Kidney tubule cell (primary cell): ENCODE measurements at places on chromosomes 3 and 15.

DNA sequence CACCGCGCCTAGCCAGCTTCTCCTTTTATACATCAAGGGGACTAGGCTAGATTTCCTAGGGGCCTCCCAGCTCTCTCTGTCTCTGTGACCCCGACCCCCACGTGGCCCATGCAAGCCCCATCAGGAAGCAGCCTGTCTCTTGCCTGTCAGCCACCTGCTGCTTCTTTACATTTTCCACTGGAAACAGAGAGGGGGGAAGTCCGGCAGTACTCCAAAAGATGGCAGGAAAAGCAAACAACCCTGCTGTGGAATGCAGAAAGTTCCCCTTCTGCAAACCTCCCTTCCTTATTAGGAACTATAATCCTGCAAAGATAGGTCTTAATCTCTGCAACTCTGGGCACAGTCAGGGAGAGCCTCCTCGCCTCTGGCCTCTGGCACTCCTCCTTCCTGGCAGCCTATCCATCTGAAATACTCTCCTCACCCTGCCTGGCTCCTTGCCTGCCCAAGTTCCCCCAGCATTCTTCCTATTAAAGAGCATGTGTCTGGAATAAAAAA lies 47.4 kb upstream of the HACD2 start:
- no peak for DNase-seq

DNA sequence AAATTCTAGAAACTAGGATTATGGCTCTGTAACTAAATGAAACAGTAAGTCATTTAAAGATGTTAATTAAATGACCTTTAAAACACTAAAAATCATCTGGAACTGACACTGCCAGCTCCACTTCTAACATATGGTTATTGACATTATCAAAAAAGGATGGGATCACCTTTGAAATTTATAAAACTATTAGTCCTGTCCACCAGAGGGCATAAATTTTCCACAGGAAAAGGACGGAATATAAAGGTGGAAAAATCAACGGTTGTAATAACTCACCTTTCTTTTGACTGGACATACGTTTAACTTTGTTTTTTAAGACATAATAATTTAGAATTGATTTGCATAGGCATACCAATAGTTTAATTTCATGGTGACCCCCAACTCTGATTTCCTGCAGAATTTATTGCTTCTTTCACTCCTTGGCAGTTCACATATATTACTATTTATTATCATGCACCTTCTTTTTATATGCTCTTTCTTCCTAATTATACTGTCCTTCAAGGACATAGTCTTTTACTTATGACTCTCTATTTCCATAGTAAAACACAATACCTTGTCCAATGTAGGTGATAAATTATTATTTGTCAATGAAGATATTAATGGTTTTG lies 345.7 kb downstream of the CADM2 start:
- DNase-seq = peak; percentile 11

DNA sequence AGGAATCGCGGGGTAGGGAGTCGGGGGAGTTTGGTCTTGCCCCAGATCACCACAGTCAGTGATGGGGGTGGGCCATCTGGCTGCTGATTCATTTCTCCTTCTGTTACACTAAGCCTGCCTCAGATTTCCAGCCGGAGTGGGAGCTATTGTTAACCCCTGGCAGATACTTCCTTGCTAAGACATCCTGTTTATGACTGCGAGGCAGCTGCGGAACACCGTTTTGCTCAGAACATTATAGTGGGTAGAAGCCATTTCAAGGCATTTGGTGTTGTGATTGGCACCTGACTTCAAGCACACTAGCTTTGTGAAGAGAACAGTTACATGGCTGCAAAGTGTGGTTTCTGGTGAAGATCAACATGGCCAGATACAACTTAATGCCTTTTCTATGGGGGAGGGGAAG lies 73.8 kb downstream of the FLNB start:
- DNase-seq = no peak

GRCh38 chr3:45644791-45645201 lies 44.4 kb upstream of the SACM1L start:
- DNase-seq = peak; percentile 83

DNA sequence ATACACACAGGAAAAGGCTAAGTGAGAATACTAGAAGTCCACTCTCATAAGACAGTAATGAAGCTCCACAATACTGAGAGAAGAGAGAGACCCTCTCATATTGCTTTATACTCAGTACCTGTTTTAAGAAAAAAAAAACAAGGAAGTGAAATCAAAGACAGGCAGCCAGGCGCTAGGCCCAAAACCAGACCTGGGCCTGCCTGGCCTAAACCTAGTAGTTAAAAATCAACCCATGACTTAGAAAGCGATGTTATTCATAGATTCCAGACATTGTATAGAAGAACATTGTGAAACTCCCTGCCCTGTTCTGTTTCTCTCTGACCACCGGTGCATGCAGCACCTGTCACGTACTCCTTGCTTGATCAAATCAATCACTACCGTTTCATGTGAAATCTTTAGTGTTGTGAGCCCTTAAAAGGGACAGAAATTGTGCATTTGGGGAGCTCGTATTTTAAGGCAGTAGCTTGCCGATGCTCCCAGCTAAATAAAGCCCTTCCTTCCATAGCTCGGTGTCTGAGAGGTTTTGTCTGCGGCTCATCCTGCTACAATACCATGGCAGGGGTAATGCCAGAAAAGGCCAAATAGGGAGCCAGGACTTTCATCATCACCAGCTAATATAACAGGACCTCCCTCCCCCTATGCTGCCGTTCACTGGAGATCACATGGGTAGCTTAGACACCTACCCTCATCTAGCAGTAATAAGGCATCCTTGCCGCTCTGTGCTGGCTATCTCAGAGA lies 1294.1 kb downstream of the NSUN3 start:
- DNase-seq = peak; percentile 92

- DNase-seq = no peak
Observed at GRCh38 chr3:42270561-42270960, 4.6 kb upstream of the CCK start.

DNA sequence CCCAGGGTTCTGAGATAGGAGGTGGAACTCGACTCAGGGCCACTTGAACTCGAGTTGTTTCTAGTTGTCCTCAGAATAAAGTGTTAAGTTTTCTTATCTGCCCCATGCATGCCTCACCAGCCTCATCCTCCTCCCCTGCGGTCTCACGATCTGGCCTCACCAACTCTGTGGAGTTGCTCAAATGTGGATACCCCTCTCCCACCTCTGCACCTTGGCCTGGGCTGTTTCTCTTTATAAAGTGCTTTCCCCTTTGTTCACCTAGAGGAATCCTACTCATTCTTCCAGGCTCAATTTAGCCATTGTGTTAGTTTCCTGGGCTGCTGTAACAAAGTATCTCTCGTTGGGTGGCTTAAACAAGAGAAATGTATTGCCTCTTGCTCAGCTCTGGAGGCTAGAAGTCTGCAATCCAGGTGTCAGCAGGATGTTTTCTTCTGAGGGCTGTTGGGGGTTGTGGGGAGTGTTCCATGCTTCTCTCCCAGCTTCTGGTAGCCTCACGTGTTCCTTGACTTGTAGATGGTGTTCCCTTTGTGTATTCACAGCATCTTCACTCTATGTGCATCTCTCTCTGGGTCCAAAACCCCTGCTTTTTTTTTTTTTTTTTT lies 100.7 kb downstream of the MEX3B start:
- DNase-seq = no peak

DNA sequence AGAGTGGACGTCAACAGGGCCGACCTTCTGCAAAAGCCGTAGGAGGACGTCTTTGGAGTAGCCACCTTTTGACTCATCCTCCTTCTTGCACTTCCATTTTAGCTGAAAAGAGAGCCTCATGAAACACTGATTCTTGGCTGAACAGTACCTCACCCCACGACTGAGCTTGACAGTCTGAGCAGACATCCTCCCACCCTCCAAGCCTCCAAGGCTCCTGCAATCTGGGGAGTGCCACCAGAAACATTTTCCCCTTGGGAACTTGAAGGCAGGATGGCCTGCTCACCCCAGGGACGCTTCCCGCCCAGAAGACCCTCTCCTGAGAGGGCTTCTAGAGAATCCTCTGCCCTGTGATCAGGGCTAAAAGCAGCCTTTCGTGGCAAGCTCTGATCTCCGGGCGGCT lies 5.2 kb downstream of the C15orf62 start:
- DNase-seq = no peak

GRCh38 chr3:185843126-185843525 lies 18.3 kb upstream of the IGF2BP2 start:
- no peak for DNase-seq

GRCh38 chr15:80557441-80558234 lies 137.5 kb upstream of the ABHD17C start:
- DNase-seq = no peak

- DNase-seq = no peak
Observed at GRCh38 chr15:87419344-87419743, 837.2 kb downstream of the NTRK3 start.

- DNase-seq = no peak
Observed at GRCh38 chr15:48522123-48522522, 123.4 kb downstream of the FBN1 start.

DNA sequence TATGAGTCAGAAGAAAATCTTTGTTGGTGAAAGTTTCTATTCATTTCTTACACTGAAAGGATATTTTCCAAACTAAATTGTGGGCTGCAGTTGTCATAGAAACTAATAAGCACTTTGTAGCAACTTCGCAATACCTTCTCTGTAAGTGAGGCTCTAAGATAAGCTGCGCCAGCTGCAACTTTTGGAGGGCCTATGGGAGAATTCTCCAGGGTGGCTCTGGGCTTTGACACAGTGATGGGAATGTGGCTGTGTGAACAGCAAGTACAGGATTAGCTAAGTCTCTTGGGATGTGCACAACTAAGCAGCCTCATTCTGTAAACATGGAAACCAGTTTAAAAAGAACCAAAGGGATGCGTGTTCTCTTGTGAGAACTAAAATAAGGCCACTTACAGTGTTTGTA lies 124.6 kb upstream of the SGO1 start:
- no peak for DNase-seq

DNA sequence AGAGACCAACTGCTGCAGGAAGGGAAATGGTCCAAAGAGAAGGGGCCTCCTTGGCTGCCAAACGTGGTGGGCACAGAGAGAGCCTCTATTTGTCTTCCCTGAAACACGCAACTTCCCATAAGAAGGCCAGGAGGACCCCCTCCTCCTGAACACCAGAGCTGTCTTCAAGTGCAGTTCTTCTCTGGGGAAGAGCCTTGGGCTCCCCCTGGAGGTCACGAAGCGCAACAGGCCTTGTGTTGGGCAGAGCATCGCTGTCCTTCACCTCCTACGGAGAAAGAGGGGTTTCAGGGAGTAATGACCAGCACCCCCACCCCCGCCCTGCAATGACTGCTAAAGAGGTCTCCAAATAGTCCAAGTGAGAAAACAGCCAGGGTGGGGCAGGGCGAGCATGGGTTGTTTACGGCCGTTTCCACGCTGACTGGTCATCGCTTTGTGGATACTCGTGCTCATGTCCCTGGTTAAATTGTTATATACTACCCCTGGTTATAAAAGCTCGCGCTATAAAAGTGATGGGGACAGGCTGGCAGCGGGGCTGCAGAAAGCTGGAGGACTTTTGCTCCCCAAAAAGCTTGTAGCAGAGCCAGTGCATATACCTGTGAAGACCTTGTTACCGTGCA lies 397.5 kb upstream of the ATP10A start:
- DNase-seq = peak; percentile 50

DNA sequence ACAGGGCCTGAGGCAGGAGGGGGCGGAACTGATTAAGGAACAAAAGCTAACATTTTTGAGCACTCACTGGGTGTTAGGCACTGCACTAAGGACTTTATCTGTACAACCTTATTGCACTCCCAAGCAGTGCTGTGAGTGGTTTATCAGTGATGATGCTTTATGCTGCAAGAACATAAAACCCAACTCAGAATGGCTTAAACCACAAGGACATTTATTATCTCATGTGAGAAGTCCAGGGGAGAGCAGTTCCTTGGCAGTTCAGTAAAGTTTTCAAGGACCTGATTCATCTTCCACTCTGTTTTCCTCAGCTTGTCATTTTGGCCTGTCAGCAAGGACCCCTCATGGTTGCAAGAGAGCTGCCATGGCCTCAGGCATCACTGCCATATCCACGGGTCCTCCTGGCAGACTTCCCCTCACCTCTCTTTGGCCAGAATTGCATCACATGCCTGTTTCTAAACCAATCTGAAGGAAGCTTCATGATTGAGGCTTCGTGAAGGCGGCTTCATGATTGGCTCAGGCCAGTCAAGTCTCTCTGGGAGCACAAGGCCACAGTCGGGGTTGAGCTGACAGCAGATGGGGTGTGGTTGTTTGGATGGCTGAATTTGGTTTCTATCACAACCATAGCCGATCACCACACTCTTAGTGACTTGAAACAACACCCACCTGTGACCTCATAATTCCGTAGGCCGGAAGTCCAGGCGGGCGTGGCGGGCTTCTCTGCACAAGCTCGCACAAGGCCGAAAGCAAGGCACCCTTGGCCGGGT lies 15.8 kb downstream of the EFCC1 start:
- DNase-seq = no peak

GRCh38 chr3:184455991-184456390 lies 76.1 kb downstream of the CHRD start:
- DNase-seq = no peak
